Hepatic stellate cell (primary cell): ENCODE measurements at places on chromosomes 6 and 20.
A peak's percentile ranks its signal among the peaks of the same experiment; 100 is the strongest.

DNA sequence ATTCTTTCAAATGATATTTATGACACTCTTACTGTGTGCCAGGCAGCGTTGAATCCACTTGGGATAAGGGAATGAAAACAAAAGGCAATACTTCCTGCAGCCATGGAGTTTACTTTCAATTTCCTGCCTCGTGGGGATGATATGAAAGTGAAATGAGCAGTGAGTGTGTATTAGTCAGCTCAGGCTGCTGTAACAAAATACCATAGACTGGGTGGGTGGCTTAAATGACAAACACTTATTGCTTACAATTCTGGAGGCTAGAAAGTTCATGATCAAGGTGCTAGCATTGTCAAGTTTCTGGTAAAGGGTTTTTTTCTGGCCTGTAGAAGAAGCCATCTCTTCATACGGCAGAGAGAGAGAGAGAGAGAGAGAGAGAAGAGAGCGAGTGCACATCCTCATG lies 41.7 kb downstream of the TSHZ2 start:
- DNase-seq, result no peak

GRCh38 chr6:148739822-148740128 lies 7.1 kb upstream of the UST start:
- DNase-seq, result no peak

- DNase-seq, result peak; percentile 31
Measured at GRCh38 chr6:70166088-70166958, 136.6 kb downstream of the COL9A1 start.

GRCh38 chr6:132314432-132314831 lies 86.8 kb downstream of the MOXD1 start:
- DNase-seq, result no peak

GRCh38 chr6:163099621-163100171 lies 314.8 kb upstream of the QKI start:
- no peak for DNase-seq

DNA sequence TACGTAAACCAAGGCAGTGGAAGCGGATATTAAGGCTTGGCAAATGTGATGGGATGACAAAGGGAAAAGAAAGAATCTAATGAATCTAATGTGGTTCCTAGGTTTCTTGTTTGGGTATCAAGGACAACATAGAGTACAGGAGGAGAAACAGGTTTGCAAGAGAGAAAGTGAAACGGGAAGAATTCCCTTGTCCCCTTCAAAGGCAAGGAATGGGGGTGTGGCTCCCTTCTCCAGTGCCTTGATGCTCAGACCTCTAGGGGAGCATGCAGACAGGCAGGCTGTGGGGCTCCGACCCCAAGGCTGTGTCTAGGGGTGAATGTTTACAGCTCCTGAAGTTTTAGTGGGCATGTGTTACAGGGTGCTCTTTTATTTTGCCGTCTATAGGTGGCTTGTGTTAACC lies 317.5 kb upstream of the HSF2 start:
- DNase-seq, result no peak

DNA sequence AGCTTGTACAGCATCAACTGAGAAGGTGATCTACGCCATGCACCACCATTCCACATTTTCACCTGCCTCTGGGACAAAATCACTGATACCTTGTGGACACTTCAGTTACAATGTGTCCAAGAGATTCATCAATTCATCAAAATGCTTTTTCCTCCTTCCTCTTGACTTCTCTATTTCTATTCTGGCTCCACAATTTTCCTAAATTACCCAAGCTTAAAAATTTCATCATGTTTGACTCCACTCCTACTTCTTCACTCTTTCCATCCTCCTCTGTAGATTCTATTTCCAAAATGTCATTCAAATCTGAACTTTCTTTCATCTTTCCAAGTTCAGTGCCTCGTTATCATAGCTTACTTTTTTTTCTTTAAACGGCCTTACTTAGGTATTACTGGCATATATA lies 172.2 kb downstream of the BTBD9 start:
- DNase-seq, result no peak

DNA sequence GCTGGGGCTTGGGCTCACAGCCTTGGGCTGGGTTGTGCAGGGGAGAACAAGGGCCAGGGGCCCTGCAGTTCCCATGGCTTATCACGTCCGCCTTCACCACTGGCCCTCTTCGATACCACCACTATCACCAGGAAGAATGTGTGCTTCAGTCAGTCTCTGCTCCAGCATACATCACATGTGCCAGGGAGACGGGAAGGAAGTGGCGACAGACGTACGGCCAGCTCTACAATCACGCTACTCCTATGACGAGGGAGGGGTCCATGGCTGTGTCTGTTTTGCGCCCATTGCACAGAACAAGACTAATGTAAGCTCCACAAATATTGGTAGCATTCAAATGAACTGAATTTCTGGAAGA lies 72.1 kb downstream of the TRAM2 start:
- DNase-seq, result no peak

GRCh38 chr20:63025534-63026331 lies 19.0 kb upstream of the BHLHE23 start:
- DNase-seq, result peak; percentile 69

DNA sequence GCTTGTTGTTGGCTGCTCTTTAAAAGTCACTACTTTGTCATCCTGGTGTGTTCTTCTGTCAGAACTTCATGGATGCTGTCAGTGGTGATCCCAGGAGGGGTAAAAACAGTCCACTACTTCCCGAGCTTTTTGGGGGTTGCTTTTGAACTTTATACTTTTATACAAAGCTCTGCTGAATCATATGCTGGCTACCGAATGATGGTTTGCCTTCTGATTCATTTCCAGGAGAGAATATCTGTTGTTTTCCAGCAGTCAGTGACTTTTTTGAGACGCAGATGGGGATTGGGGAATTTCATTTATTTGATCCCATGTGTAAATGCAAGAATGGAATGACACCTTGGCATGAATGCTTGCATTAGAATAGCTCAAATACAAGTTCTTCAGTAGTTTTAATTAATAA lies 32.7 kb upstream of the COL10A1 start:
- no peak for DNase-seq

DNA sequence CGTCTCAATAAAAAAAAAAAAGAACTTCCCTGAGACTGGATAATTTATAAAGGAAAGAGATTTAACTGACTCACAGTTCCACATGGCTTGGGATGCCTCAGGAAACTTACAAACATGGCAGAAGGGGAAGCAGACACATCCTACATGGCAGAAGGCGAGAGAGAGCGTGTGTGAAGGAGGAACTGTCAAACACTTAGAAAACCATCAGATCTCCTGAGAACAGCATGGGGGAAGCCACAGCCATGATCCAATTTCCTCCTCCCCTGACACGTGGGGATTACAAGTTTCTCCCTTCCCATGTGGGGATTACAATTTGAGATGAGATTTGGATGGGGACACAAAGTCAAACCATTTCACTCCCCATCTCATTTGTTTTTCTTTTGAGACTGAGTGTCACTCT lies 46.6 kb upstream of the TFAP2C start:
- no peak for DNase-seq

DNA sequence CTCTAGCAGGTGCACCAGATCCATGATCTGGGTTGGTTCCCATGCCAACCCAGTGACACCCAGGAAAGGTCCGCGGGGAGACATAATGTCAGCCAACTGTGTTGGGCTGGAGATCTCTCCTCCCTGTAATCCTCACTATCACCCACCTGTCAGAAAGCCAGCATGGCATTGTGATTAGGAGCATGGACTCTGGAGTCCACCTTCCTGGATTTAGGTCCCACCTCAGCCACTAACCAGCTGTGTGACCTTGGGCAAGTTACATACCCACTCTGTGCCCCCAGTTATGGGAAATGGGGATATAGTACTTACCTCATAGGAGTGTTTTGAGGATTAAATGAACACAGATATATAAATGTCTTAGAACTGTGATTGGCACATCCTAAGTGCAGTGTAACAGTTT lies 97.9 kb downstream of the ZDHHC14 start:
- no peak for DNase-seq

DNA sequence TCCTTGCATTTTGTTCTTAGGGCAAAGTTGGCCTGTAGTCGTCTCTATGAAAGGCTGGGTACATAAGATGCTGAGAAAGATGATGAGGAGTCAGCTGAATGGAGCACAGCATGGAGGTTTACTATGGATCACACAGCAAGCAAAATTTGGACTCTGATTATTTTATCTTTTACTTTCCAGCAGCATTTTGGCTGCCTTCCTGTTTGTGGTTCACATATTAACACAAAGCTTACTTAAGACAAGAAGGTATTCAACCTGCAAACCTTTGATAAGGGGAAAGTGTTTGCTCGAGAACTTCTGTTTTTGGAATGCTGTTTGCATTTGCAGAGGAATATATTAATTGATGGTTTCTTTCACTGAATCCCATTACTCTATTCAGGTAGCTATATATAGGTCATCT lies 103.1 kb upstream of the ENPP5 start:
- DNase-seq, result no peak

DNA sequence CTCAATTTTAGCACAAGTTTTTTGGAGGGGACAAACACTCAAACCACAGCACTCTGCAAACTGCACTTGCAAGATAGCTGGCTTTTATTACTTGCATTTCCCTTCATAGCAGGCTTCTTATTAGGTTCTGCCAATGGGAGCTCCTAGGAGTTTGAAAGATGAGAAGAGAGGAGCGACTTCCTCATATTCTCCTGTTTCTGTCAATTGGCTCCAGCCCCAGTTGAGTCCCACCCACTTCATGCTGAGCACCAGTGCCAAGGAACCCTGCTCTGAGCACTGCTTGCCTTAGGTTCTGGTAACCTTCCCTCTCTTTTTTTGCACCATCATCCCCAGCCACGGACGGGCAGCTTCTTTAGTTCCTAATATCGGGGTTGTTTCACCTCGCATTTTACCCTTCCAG lies 67.9 kb downstream of the PSMB1 start:
- no peak for DNase-seq

DNA sequence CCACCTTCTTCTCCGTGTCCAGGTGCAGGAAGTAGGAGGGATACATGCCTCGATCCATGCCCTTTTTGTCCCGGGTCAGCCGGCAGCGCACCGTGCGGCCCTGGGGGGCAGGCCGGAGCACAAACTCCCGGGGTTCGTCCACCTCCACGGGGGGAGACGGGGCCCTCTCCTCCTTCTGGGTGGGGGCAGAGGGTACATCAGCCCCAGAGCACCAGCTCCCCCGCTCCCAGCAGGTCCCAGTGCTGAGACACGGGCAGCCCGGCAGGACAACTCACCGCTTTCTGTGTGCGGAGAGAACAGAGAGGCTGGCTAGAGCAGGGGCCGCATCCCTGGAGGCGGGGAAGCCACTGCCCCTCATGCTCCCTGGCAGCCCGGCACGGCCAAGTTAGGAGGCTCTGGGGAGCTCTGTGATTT lies 6.7 kb downstream of the TULP1 start:
- no peak for DNase-seq

DNA sequence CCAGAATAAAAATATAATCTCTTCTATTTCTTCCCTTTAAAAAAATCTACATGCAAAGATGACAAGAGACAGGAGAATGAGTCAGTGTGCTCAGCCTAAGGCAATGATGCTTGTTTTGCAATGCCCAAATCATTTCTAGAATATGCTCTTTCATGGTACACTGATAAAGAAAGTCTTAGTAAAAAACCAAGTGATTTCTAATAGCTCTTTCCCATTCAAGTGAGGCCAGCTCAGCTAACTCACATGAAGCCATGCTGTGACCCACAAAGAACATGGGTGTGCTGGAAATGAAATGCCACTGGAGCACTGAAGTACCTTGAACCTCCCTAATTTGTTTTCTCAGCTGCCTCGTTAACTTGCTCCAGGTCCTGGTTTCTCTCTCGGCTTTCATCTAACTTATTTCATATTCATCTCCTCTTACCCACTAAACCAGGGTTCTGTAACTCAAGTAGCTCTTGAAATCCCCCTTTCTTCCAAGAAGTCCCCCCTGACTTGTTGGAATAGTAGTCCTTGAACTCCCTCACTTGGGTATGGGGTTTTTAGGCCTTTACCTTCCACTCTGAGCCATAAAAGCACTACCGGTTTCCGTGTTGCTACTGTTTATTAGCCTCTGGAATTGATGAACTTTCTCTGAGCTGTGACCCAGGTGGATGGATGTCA lies 92.7 kb downstream of the IRF4 start:
- no peak for DNase-seq

DNA sequence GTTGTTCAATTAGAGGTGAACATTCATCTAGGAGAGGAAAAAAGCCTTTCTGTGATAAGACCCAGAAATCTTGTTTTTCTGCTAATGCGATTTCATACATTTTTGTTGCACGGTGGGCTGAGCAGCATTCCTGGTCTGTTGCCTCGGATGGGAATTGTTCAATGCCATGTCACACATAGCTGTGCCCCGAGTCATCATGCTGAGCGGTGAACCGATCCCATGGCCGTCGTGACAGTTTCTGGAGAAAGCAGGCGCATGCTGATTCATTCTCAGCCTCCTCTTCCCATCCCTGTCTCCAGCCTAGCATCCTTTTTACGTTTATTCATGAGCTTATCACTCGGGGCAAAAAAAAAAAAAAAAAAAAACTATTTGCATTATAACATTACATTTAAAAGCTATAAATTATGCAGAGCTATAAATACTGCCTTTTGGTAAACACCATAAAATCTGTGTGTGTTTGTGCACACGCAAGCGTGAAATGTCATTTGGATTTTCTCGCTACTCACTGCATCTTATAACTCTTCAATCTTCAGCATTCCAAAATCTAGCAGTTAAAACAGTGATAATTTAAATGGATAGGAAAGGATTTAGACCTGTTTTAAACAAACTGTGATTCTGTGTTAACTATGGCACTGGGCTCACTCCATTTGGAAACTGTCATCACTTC lies 58.9 kb upstream of the IFNGR1 start:
- DNase-seq, result peak; percentile 69

DNA sequence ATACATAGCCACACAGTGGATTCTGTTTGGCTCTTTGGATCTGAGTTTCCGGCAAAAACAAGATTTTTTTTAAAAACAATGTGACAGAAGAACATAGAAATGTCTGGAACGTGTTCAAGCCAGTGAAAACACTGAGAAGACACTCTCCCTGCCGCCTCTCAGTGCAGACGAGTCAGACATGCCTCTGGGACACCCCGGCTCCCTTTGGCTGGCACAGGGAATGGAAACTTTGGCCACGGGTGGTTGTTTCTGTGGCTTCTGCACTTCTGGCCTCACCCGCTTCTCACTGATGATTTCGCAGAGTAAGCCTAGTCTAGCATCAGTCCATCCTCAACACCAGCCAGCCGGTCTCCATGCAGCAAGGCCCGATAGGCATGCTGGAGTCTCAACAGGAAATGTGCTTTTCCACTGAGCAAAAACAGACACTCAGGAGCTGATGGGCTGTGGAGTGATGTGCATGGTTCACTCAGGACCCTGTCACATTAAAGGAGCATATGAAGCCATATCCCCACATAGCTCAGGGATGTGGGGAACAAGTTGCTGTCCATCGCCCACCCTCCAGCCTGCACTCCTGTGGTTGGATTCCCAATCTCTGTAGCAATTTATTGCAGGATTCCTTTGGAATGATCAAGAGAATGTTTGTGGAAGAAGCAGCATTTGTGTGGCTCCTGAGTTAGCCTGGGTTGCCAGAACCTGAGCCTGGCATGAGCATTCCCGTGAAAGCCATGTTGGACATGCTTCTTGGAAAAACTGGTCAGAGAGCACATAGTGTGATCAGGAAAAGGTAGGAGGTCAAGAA lies 262.0 kb upstream of the RIN2 start:
- peak; percentile 19 for DNase-seq
